NCI-H345 (cell line): ENCODE measurements at places on chromosomes 11 and 22.

DNA sequence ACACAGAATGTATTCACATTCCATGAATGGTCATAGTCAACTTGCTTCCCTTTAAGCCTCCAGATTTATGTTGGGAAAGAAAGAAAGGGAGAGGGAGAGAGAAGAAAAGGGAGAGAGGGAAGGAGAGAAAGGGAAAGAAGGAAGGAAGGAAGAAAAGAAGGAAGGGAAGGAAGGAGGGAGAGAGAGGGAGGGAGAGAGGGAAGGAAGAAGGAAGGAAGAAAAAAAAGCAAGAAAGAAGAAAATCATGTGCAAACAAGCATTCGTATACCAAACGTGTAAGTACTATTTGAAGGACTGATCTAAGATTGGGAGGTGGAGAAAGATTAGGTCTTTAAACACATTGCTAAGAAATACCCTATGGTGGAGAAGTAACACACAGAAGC lies 23.9 kb upstream of the ARHGAP20 start:
- no peak for DNase-seq

DNA sequence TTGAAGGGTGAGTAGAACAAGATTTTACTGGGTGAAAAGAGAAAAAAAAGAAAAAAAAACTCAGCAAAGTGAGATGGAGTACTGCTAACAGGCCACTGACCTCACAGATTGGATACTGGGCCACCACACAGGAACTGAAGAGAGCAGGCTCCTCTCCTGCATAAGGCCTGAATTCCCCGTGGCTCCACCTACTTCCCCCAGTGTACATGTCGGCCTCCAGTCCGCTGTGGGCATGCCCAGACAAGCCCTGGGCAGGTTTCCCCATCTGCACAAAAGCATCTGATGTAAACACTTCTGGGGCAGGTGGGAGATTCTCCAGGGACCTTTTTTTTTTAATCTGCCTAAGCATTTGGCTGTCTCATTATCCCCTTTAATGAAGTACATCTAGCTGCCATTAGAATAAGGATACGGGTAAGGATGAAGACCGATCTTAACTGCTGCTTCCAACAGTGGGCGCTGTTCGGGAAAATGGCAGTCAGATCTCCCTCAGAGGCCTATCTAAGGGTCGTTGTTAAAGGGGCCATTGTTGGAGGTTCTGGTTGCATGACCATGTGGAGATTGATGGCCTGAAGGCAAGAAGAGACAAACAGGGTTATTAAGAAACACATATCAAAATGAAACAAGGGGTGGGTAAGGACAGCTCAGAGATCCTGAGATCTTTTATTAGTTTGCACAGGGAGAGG lies 48.5 kb downstream of the MS4A13 start:
- peak; percentile 29 for DNase-seq

DNA sequence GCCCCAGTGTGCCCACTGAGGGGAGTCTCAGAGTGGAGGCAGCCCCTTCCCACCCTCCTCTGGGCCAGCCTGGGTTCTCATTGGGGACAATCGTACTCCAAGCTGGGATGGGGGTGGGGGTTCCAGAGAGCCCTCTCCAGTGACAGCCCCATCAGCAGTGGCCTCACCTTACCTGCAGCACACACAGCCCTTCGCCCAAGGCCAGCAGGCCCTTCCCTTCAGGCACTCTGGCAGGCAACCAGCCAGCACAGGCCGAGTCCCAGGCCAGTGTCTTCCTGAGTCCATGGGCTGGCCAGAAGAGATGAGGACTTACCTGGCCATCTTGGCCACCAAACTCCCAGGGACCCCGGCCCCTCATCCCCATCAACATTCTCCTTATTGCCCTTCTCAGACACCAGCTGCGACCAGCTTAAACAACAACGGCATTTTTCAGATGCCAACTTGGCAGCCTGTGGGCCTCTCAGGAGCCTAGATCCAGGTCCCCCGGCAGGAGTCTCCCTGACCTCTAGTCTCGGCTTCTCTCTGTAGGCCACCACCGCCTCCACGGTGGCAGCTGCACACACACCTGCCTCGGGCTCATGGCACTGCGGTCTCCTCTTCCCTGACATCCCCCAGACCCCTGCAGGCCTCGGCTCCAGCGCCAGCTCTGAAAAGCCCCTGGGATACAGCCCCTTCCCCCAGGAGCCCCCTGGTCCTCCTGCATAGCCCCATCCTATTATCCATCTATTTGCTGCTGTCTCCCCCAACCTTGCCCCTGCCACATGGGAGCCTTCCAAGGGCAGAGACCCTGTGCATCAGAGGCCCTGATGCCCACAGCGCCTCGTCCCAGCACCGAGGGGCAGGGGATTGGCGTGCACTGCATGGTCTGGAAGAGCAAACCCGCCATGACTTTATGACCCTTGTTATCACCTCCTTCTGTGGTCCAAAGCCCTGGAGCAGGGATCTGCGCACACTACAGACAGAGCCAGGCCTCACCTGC lies 111.2 kb upstream of the FGF3 start:
- no peak for DNase-seq

GRCh38 chr11:84019571-84020194 lies 733.5 kb upstream of the CCDC90B start:
- DNase-seq, result no peak

GRCh38 chr11:27353593-27354358 lies 9.2 kb downstream of the CCDC34 start:
- DNase-seq, result no peak

DNA sequence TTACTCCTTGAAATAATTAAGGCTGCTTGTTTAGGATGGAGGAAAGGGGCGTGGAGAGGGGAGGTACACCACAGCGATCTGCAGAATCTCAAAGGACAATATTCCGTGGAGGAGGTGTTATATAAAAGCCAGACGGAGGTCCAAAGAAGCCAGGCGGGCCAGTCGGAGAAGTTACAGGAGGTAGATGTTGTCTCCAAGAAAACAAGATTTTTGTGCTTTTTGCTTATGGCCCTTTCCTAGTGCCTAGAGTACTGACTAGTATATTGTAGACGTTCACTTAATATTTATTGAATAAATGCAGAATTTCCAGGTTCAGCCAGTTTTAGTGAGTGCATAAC lies 761 bp downstream of the ZDHHC13 start:
- no peak for DNase-seq

DNA sequence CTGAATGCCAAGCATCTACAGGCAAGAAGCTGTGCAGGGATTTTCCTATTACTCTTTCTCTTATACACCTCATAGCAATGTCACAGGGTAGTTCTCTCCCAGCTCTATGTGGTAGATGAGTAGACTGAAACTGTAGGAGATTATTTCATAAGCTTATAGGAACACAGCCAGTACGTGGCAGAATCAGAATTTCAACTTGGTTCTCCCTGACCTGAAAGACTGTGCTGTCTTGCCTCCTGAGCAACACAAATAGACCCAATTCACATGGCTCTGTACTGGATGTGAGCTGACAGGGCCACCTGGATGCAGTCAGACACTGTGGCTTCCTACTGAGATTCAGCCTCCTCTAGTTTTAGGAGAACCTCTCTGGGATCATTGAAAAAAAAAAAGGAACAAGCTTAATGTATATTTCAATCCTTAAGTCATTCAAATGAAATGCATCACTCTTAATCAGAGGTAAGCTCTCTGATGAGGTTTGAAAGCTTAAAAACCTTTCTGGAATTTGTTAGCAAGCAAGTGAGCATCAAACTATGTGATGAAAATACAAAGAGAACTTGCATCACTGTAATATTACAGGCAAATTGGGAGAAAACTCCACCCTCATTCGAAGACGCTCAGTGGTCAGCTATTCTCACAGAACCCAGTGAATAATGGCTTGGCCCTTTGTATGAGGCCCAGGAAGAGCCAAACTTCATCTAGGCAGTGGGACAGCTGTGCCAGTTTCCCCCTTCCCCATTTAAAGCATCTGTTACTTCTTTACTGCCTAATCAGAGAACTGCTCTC lies 1039.3 kb downstream of the NTM start:
- DNase-seq, result no peak

- DNase-seq, result no peak
Observed at GRCh38 chr11:32034680-32035079, 56.2 kb upstream of the RCN1 start.

- DNase-seq, result peak; percentile 46
Observed at GRCh38 chr11:120034176-120034875, 103.6 kb downstream of the TRIM29 start.

GRCh38 chr22:45688600-45689080 lies 17.0 kb downstream of the ATXN10 start:
- no peak for DNase-seq

- no peak for DNase-seq
Observed at GRCh38 chr11:133819114-133819513, 26.2 kb downstream of the SPATA19 start.

DNA sequence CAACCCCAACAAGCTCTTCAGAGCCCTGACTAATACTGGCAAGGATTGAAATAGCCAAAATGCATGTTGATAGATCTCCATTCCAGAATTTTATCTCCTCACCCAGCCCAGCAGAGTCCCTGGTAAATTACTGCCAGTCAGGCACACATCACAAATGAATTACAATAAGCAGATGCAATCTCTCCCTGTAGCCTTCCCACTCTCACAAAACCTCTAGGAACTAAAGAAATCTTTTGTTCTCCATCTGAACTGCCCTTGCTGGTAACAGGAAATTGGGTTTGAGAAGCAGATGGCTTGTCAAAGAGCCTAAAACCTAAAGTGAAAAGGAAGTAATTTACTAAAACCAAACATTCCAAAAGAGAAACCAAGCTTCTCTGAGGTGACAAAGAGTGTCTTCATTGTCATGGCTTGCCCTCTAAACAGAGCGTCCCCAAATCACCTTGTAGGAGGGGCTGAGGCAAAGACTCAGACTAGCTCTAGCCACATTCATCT lies 59.5 kb downstream of the FAM168A start:
- DNase-seq, result no peak

- no peak for DNase-seq
Observed at GRCh38 chr11:11584937-11585336, 36.9 kb downstream of the GALNT18 start.

- DNase-seq, result peak; percentile 57
Observed at GRCh38 chr11:66015936-66016792, 4.4 kb downstream of the CST6 start.

GRCh38 chr11:119585043-119585781 lies 143.8 kb downstream of the NECTIN1 start:
- peak; percentile 49 for DNase-seq

DNA sequence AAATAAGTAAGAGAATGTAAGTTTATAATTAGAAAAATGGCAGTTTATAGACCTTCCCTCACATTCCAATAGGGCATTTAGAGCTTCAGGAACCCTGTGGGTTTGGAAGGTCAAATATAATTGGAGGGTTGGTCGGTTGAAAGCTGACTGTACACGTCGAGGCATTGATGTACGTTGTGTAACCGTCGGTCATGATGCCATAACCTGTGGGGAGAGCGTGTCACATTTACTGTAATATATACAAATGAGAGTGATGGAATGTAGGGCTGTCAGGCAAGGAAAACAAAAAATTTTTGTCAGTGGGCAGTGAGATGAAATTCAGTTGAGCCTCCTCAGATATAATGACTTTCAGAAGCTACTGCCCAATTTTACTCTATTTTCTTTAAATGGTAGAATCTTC lies 88.5 kb downstream of the ARL14EP start:
- DNase-seq, result no peak

DNA sequence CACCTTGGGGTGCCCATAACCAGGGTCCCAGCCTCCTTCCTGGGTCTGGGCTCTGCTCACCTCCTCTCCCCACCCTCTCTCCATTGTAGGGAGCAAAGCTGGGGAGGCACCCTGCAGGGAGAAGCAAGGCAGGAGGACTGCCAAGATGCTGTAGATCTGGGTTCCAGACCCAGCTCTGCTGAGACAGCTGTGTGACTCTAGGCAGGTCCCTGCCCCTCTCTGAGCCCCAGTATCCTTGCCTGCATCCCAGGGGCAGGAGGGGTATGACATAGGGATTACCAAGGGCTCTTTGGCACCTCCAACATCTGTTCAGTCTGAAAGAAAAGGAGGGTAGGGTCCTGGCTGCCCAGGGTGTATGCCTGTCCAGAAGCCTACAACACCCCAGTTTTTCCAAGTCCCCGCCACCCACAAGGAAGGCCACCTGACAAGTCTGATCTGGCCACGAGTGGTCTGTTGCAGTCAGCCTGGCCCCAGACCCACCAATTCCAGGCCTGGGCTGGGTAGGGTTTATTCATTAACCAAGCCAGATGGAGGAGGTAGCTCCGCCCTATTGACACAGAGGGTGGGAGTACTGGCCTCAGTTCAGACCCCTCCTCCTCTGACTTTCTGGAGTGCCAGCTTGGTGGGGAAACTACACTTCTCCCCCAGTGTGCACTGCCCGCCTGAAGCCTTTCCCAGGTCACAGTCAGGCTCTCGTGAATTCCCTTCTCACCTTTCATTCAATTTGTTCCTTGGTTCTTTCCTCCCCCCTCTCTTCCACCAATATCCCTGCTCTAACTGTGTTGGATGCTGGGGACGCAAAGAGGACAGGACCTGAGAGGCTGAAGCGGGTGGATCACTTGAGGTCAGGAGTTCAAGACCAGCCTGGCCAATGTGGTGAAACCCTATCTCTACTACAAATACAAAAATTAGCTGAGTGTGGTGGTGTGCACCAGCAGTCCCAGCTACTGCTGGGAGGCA lies 15.0 kb downstream of the STARD10 start:
- no peak for DNase-seq

GRCh38 chr22:28574159-28574788 lies 105.4 kb downstream of the TTC28 start:
- DNase-seq, result no peak

DNA sequence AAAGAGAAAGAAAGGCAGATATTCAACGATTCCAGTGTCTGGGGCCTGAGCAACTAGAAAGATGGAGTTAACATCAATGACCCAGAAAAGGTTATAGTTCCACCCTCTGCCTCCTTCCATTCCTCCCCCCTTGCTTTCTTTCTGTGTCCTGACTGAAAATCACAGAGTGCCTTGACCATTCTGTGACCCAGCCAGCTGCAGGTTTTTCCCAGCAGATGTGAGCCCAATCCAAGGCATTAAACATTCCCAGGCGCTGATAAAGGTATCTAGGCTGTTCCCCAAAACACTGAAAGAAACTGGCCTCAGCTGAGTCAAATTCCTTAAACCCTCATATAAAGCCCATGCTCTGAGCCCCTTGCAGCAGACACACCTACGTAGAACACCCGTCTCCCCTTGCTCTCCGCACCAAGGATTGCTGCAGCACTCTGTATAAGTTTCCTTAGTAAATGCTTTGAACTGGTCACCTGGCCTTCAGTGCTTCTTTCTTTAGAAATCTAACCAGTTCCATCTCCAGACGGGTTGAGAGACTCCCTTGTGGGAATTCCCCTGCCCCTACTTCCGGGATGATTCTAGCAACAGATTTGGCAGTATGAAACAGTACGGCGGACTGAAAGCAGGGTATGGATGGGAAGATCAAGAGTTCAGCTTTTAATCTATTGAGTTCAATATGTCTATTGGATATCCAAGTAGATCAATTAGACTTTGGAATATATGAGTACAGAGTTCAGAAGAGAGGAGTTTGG lies 48.8 kb upstream of the ZC3H12C start:
- no peak for DNase-seq

DNA sequence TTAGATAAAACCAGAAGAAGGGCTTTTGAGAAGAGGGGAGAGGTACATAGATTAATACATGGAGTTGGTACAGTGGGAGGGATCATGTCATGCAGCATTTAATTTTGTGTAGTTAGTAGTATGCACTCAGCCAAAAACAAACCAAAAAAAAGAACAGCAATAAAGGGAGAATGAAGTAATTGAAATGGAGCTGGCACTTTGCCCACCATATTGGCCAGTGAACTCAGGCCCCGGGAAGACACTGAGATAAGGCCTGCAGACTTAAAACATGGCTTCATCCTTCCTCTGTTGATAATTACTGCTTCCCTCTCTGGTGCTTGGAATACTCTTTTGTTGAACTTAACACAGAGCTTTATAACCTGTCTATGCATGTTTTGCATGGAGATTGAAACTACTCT lies 3.1 kb downstream of the PANX1 start:
- DNase-seq, result peak; percentile 48
